SIG-M5 (cell line): ENCODE measurements at places on chromosomes 11 and 22.

DNA sequence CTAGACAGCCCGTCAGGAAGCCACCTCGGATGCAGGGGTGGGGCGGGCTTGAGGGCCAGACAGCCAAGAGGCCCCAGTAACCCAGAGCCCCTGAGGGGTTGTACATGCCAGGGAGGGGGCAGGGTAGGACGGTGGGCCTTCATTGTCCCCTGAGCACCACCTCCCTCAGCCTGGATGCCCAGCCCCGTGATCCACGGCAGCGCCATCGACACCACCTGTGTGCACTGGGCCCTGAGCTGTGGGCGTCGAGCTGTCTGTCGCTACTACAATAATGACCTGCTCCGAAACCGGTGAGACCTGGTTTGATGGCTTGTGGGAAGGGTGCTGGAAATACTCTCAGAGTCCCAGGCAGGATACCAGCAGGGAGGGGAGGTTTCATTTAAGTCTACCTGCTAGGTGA, 37.4 kb upstream of the TPBGL start:
- DNase-seq = no peak

- DNase-seq = no peak
These were observed 554.6 kb downstream of the OPCML start for GRCh38 chr11:132977746-132978145.

DNA sequence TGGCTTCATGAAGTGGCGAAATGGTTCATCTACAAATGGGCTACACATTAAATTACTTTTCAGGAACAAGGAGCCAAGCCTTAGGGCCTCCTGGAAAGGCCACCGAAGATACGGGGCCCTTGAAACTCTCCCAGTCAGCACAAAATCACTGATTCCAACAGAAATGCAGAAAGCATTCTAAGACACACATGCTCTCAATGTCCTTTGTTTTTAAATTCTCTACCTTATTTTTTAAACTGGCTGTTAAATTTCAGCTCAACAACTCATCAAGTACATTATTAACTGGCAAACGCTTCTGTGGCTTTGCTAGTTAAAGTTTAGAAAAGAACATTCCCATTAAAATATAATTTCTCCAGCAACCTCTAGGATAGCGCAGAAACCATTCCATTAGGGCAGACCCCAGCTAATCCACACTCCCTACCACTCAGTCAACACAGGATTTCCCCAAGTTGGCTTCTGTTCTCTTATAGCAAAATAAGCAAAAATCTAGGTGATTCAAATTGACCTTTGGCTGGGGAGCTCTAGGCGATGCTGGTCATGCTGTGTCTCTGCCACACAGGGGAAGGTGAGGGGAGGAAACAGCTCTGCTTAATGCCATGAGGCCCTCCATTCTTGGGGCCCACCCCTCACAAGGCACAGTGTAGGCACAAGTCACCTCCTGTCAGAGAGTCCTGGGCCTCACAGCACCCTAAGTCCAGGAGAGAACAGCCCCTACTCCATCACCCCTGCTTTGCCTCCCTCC, 47.1 kb downstream of the PLEKHA7 start:
- DNase-seq = no peak

GRCh38 chr11:76071090-76071489, 135.2 kb downstream of the WNT11 start:
- DNase-seq = no peak

DNA sequence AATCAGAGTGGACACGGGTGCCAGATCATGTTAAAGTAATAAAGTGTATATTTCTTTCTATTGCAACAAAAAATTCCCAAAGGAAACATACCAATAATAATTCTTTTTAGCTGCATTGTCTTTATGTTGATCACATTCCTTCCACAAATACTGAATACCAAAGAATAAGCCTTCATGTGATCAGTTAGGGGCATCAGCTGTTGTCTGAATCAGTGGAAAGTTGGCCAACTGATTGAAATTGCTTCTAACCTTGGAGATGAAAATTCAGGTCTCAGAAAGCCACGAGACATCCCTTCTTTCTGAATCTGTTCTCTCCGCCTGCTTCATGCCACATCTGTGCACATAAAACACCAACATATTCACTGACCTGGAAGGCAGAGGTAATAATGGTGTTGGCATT, 785.2 kb downstream of the KCNA4 start:
- DNase-seq = no peak

DNA sequence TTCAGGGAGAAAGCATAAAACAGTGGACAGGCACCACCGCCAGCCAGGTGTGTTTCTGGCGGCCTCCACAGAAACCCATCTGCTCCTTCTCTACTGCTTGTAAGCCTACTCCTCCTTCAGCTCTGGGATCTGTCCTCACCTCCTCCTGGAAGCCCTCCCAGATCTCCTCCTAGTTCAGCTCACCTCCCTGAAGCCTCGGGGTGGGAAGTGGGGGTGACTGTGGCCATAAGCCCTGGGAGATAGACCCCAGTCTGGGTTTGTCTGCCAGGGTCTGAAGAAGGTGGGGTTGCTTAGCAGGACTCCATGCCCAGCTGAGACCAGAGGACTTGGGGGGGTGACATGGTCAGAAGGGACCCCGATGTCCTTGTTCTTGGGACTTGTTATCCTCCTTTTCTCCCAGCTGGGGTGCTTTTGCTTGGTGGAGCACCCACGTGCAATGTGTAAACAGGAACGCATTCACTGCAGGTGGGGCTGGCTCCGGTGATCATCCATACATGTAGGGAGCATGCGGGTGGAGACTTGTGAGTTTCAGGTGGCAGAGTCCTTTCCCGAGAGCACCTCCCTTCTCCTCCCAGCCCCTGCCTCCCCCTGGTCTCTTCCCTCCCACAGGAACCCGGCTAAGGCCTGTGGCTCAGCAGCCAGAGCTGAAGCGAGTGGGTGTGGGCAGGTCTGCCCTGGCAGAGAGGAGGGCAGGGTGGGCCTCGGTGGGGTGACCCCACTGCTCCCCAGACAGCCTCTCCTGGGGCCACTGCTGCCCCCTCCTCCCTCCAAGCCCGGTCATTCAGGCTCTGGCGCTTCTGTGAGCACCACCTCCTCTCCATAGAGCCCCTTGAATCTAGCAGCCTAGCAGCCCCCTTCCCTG, 25.9 kb downstream of the MRGPRG start:
- no peak for DNase-seq

DNA sequence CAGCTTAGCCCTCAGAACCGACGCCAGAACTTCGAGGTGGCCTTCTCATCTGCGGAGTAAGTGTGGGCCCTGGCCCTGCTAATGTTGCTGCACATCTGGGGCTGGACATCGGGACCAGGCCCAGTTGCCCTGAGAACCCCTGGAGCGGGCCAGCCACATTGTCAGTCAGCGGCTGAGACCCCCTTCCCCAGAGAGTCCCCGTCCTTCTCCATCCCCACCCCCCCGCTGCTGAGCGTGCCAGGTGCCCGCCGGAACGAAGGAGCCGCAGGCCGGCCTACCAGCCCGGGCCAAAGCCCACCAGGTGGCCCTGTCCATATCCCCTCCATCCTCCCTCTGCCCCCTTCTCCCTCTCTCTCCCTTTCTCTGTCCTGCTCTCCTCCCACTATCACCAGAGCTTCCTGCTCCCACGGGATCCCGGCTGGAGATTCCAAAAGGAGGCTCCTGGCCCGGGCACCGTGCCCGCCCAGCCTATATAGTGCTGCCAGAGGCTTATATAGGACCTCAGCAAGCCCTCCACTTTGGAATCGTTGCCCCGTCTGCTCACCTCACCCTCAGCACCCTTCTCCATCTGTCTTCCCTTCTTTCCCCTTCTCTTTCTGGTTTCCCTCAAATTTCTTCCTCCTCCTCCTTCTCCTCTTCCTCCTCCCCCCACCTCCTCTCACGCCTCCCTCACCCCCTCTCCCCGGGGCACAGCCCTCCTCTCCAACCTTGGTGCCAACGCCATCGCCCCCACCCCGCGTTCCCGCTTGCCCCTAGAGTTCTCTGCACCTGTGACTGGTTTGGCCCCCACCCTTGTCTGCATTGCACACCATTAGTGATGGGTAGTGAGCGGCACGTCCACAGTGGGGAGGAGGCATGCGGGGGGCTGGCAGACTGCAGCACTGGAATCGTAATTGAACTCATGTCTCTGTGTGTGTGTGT, 7.3 kb downstream of the SELENOM start:
- DNase-seq = no peak

GRCh38 chr11:11620173-11620920, 1.5 kb downstream of the GALNT18 start:
- DNase-seq = no peak

GRCh38 chr22:41636467-41636866, 15.4 kb downstream of the XRCC6 start:
- DNase-seq = no peak

- no peak for DNase-seq
These were observed 231.8 kb downstream of the ETS1 start for GRCh38 chr11:128355558-128355957.

DNA sequence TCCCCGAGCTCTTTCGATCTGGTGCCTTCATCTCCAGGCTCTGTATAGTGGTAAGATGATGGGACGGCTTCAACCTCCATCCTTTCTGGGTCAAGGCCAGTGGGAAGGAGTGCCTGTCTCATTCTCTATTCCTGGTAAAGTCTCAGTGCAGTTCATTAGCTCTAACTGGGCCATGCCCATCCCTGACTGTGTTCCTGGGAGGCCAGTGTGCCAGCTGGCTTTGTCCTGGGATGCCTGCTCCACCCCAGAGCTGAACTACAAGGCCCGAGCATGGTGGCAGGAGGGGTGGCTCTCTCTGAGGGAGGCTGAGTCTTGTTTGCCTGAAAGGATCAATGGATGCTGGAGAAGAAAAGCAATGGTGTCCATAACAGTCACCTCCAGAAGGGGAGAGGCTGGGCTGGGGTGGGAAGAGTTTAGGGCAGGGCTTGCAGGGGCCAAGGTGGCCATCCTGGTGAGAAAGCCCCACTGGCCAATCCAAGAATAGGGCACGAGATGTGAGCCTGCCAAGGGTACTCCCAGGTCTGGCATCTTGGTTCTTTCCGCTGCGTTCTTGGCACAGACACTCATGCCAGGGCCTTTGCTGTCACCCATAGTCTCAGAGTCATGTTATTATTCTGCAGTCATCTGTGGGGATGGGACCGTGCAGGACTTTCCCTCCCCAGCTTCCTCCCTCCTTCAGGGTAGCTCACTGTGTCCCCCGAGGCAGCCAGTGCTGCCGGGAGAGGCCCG, 60.1 kb downstream of the PARVB start:
- DNase-seq = no peak

DNA sequence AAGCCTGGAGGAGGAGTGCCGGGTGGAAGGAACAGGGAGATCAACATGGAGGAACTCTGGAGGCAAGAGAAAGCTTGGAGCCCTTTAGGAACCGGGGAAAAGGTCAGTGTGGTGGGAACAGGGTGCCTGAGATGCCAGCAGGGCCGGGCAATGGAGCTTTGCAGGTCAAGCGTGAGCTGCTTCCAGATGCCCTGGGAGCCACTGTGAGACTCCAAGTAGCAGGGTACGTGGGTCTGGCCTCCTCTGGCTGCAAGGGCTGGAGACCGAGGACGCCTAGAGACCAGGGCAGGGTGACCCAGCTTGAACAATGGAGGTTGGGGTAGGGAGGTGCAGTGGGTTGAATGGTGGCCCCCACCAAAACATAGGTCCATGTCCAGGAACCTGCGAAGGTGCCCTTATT, 15.6 kb upstream of the EMID1 start:
- no peak for DNase-seq

DNA sequence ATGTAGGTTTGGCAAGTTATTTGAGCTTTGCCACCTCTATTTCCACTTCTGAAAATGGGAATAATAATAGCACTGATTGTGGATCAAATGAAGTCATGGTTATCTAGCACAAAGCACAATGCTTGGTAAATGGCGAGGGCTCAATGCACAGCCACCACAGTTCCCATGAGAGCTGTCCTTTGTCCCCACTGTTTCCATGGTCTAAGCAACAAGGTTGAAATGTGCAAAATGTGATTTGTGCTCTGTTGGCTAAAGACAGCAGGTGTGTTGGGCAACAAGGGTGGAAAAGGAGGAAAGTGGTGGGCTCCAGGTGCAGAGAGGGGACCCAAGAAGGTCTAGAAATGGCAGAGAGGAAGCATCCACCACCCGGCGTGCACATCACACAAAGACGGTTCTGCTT, 200.5 kb downstream of the TRIM29 start:
- DNase-seq = no peak

- no peak for DNase-seq
These were observed at the start of gene CHADL for GRCh38 chr22:41240377-41241132. CHADL (minus strand) TSS chr22:41240931; CDS start chr22:41240881, 50 bp downstream.

DNA sequence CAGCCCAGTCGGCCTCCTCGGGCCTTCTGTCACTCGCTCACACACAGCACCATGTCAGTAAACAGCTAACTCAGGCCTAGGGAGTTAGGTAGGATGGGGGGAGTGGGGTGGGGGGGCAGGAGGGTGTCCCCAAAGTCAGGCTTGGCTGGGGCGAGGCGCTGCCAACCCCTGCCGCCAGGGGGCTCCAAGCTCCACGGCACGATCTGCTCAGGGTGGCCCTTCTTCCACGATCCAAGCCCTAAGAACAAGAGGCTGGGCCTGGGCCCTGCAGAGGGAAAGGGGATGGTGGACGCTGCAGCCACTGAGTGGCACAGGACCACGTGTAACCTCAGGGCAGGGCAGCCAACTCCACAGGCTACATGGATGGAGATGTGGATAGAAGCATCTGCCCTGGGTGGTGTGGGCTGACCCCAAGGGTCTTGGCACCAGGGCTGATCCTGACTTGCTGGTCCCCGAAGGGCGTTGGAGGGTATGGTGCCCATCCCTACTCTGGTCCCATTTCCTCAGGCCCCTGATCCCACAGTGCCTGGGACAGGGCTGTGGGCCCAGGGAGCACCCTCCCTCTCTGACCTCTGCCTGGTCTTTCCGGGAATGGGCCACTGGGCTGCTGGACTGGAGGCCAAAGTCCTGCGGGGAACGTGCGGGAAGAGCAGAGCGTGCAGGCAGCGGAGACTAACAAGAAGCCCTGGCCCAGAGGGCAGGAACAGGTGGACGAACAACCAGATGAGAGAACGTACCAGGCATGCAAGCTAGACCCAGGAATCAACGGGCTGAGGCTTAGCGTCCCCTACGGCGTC, 29.1 kb upstream of the TXNRD2 start:
- no peak for DNase-seq

- DNase-seq = no peak
These were observed 33.7 kb upstream of the MYRF start for GRCh38 chr11:61718621-61719302.

DNA sequence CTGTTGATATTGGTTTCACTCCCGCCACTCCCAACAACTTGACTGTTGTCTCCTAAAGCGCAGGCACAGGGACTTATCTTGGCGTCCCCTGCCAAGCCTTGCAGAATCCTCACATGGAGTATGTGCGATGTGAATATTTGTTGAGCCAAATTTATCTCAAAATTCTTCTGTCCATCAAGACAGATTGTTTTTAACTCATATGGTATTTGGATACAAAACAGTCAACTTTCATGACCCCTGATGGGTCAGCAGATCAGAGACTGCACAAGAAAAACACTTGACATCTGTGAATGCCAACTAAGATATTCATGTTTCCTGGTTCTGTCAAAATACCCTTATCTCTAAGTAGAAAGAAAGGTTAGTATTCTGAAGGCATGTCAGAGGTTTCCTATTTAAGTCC, 221.7 kb upstream of the BLID start:
- DNase-seq = no peak
